Right hindlimb (tissue), 1 donor: ENCODE measurements at places on chromosomes 5 and 9.

- peak; percentile 60 for DNase-seq
These were observed at the start of gene SMIM32 for GRCh38 chr5:136192526-136193321. Gene SMIM32 (minus strand): TSS chr5:136193162. CDS start chr5:136192524, 638 bp downstream.

- no peak for DNase-seq
These were observed 274.6 kb downstream of the ANXA1 start for GRCh38 chr9:73426269-73426668.

GRCh38 chr9:131737426-131737825, 2.5 kb downstream of the RAPGEF1 start:
- DNase-seq: no peak

DNA sequence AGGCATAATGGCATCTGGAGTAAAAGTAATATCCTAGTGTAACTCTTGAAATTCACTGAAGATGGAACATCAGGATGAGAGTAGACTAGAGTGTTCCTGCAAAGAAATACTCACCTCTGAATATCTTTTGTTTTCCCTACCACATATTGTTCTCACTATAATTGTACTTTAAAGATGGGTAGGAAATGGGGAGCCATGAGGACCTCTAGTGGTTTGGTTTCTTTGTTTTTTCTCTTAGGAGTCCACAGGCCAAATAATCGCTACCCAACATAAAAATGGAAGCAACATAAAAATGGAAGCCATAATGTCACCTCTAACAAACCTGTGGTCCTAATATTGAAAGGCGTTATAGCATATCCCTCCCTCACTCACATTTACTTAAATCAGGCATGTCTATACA, 2375.8 kb downstream of the MAT2B start:
- DNase-seq: no peak

DNA sequence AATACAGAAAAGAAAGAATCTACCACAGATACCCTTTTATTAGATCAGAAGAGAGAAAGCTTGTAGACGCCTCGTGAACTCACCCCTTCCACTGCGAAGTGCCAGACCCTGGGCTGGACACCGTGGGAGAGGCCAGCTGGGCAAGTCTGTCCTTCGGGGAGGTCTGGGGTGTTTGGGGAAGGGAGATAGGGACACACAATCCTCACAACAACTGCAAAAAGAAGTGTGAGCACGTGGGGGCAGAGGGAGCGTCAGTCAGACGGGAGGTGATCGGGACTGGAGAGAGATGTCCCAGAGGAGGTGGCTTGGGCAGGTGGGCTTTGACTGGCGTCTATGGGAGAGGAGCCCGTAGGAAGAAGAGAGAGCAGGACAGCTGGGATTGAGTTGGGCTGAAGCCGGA, 27.3 kb upstream of the GRHPR start:
- DNase-seq: no peak

- DNase-seq: no peak
These were observed 21.1 kb upstream of the EEIG1 start for GRCh38 chr9:128001779-128002298.

DNA sequence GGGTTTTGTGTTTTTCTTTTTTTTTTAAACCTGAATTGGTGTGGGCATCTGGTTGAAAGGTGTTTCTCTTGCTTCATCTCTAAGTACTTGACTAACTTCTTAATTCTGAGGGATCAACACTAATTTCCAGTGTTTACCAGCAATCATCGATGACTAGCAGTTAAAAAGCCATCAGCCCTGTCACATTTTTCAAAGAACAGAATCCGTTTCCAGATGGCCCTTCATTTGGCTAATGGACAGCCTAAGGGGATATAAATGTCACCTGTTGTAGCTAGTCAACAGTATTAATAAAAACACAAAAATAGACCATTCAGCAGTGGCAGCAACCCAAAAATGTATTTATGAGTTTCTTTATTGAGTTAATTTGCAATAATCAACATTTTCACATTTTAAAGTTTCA, 1076.5 kb downstream of the MAT2B start:
- DNase-seq: no peak

DNA sequence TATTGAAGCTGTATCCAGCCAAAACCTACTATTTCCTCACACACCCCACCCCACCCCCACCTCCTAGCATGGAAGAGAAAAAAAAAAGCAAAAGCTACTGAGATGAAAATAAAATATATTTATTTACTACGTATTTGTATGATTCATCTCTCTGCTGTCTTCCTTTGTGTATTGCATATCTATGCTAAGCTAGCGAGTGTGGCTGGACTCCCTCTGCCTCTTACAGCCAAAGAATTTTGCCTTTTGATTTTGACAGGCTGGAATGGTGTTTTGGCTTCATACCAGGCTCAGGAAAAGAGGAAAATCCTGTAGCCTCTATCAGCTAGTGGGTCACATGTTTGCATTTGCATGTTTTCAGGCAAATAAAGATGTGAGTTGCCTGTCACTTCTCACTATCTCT, 2.2 kb downstream of the ABLIM3 start:
- DNase-seq: no peak

- DNase-seq: no peak
These were observed 6.0 kb downstream of the OLFML2A start for GRCh38 chr9:124782661-124783574.

GRCh38 chr9:35906923-35907699, 1.1 kb downstream of the HRCT1 start:
- peak; percentile 80 for DNase-seq

- DNase-seq: no peak
These were observed 91.1 kb upstream of the CEP78 start for GRCh38 chr9:78144663-78145377.

GRCh38 chr9:98182889-98183599, 9.4 kb downstream of the CORO2A start:
- DNase-seq: no peak

DNA sequence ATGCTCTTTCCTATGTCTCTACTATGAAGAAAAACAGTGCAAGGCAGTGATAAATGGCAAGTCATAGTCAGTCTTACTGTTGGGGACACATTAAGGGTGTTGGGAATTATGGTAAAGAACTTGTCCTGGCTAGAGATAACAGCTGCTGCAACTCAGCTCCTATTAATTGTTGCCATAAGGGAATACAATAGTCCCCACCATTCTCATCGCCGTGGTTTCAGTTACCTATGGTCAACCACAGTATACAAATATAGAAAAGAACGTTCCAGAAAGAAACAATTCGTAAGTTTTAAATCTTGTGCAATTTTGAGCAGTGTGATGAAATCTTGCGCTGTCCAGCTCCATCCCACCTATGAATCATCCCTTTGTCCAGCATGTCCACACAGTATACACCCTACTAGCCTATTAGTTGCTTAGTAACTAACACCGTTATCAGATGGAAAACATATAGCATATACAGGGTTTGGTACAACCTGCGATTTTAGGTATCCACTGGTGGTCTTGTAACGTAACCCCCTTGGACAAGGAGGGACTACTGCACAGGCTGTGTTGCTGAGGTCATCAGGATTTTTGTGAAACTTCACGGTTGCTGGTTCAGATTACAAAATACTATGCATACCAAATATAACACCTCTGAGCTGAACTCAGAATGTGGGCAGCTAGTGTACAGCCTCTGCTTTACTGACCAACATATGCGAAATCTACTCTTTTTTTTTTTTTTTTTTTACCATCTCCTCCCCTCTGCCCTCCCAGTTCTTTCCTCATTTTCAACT, 53.5 kb downstream of the ZFR start:
- DNase-seq: no peak
